ENCODE measurements at places on chromosomes 7 and 10. TPM values are rescaled to one million over a fixed set of nuclear protein-coding genes. Genes with fewer than 3 reads are reported as not detected.

- no peak within 1 kb of the TSS for H3K27ac ChIP-seq
- no peak for DNase-seq
- no peaks in the 10 kb centered on the region for H3K36me3 ChIP-seq
- peaks cover 91% of the 10 kb centered on the region for H3K27me3 ChIP-seq
- H3K4me1 ChIP-seq: no peaks in the 10 kb centered on the region
These were observed at the start of gene KCNK18 for GRCh38 chr10:117197189-117197588. TSS of gene KCNK18 (plus strand) at chr10:117197489. CDS start at chr10:117197489, 0 bp downstream.

- peak; percentile 65 for DNase-seq
- peaks cover 7% of the 10 kb centered on the region for H3K4me1 ChIP-seq
- H3K4me3 ChIP-seq: peak within 1 kb of the TSS; percentile 69
- H3K27ac ChIP-seq: no peak within 1 kb of the TSS
These were observed at the start of gene SLC29A4 for GRCh38 chr7:5282543-5283316. TSS of gene SLC29A4 (plus strand) at chr7:5282943. CDS start at chr7:5287817, 4,874 bp downstream.

FAM25A gene
- not detected for total RNA-seq

DNA sequence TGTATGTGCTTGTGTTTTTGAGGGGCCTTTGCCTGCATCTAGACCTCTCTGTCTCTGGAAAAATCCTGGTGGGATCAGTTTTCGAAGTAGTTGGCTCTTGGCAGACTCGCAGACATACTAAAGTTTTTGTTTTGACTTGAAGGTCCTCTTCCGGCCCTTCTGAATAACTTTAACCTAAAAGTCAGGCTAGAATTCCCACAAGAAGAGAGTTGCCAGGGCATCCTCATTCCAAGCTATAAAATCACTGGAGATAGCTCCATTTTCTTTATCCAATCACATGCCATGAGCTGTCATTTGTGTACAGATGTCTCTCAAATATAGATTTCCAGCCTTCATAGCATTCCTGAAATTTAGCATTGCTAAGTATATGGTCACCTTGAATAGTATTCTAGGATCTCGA, 967.8 kb downstream of the LRMDA start:
- peaks cover 30% of the 10 kb centered on the region for H3K4me1 ChIP-seq
- no peaks in the 10 kb centered on the region for H3K36me3 ChIP-seq
- H3K27ac ChIP-seq: no peak overlapping the region
- no peaks in the 10 kb centered on the region for H3K27me3 ChIP-seq
- DNase-seq: no peak

- no peak overlapping the region for H3K4me3 ChIP-seq
- DNase-seq: no peak
- no peak overlapping the region for H3K27ac ChIP-seq
- no peaks in the 10 kb centered on the region for H3K27me3 ChIP-seq
These were observed 74.2 kb downstream of the TSPAN12 start for GRCh38 chr7:120783721-120784120.

PLAC9 gene
- total RNA-seq: 34.3 TPM

FMC1 gene
- total RNA-seq: 49.0 TPM

ASL gene
- 8.5 TPM for total RNA-seq

- H3K4me3 ChIP-seq: no peak overlapping the region
- no peak for DNase-seq
- no peaks in the 10 kb centered on the region for H3K4me1 ChIP-seq
- H3K27ac ChIP-seq: no peak overlapping the region
- H3K36me3 ChIP-seq: no peaks in the 10 kb centered on the region
These were observed 115.5 kb upstream of the GNAI1 start for GRCh38 chr7:80018941-80019808.

GRCh38 chr7:18354108-18355085, 141.2 kb upstream of the HDAC9 start:
- H3K4me3 ChIP-seq: no peak overlapping the region
- no peak overlapping the region for H3K27ac ChIP-seq
- DNase-seq: no peak
- H3K27me3 ChIP-seq: no peaks in the 10 kb centered on the region

DNA sequence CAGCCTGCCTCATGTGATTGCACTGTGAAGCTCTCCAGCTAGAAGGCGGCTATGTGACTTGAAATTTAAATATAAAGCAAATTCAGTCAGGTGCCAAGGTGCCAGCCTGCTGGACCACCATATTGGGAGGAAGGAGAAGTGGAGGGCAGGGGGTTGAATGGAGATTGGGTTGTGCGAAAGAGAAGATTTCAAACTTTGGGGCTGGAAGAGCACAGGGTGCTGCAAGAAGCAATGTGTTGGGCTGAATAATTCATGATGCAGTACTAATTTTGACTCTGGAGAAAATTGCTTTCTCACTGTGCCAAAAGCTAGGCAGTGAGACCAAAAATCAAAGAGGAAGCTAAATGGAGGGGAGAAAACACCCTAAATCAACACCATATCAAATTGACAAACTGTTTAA, 335.3 kb downstream of the NRG3 start:
- no peaks in the 10 kb centered on the region for H3K36me3 ChIP-seq
- H3K4me3 ChIP-seq: no peak overlapping the region
- no peaks in the 10 kb centered on the region for H3K27me3 ChIP-seq
- DNase-seq: no peak
- no peaks in the 10 kb centered on the region for H3K4me1 ChIP-seq

- DNase-seq: no peak
- H3K36me3 ChIP-seq: peaks cover 53% of the 10 kb centered on the region
- peaks cover 18% of the 10 kb centered on the region for H3K4me1 ChIP-seq
- no peaks in the 10 kb centered on the region for H3K27me3 ChIP-seq
These were observed 31.3 kb downstream of the FAM204A start for GRCh38 chr10:118310822-118311221.

WIPF3 gene
- total RNA-seq: 8.0 TPM
